GM12878 (cell line): ENCODE measurements at places on chromosomes 3 and 15. TPM values are rescaled to one million over a fixed set of nuclear protein-coding genes. Genes with fewer than 3 reads are reported as not detected.

GRCh38 chr3:134579141-134579665 lies 71.6 kb downstream of the KY start:
- no peak for DNase-seq

GRCh38 chr3:136904746-136905145 lies 42.7 kb downstream of the NCK1 start:
- DNase-seq, result no peak

DNA sequence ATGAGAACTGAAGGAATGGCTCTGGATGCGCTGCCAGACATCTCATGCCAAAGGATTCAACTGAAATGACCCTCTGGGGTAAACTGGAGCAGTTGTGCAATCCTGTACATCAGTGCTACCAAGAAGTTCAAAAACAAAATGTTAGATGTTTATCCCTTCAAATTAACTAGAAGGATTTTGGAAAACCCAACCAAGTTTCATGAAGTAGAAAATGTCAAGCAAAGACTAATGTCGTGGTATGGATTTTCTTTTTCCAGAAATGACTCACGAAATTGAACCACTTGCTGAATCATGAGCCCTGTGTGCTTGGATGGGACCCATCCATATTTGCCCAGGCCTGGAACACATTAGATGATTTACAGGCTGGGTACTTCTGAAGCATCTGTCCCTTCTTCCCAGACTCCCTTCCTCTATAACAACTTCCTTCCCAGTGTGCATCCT lies 101.6 kb downstream of the LRTM1 start:
- DNase-seq, result no peak

- no peak for DNase-seq
Observed at GRCh38 chr3:76646921-76647562, 392.9 kb upstream of the ROBO2 start.

The CD200R1 gene
- 0.47 and 0.59 TPM in 2 replicates for polyA plus RNA-seq

GRCh38 chr3:190356246-190356645 lies 31.7 kb upstream of the CLDN16 start:
- DNase-seq, result no peak

The RRP9 gene
- 85.6 and 91.5 TPM in 2 replicates for polyA plus RNA-seq

- DNase-seq, result no peak
Observed at GRCh38 chr3:111989061-111989678, 9.6 kb upstream of the TAGLN3 start.

DNA sequence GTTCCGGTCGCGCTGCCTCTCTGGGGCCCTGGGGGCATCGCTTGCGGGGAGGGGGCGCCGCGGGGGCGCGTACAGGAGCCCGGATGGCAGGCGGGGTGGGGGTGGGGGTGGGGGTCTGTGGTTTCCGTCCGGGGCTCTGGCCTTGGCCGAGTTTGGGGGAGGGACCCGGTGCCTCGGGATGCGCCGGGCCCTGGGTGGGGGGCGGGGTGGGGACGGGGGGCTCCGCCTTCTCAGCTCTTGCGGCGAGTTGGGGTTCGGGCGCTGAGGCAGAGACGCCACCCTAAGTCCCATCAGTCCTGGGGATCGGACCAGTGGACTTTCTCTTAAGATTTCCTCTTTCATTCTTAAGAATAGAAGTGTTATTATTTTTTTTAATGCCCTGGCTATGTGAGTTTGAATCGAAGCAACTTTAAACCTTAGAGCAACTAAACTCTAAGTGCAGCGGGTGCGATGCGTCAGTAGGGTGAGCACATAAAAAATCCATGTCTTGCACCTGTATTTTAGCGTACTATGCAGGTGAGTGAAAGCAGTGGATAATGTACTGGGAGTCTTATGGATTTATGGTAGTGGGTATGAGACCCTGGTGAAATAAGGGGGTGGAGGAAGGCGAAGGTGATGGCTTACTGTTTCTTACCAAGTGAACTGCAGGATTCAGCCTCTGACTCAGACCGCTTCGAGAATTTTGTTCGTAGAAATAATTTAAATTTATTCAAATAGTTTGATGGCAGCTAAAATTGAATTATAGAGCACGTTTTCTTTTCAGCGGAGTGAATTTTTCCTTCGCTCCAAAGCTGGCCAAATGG lies 762 bp downstream of the CTNNB1 start:
- DNase-seq, result no peak

GRCh38 chr3:188365988-188366698 lies 212.2 kb downstream of the LPP start:
- no peak for DNase-seq

GRCh38 chr3:148372206-148372875 lies 325.4 kb upstream of the AGTR1 start:
- DNase-seq, result no peak

The RBMS3 gene
- 1.3 and 2.1 TPM in 2 replicates for polyA plus RNA-seq

The LIPC gene
- 0.23 TPM in 1 of 2 replicates, not detected in the other for polyA plus RNA-seq

GRCh38 chr15:42691308-42691707 lies 45.6 kb downstream of the CDAN1 start:
- no peak for DNase-seq

- DNase-seq, result no peak
Observed at GRCh38 chr15:95202569-95203349, 971.4 kb downstream of the MCTP2 start.

DNA sequence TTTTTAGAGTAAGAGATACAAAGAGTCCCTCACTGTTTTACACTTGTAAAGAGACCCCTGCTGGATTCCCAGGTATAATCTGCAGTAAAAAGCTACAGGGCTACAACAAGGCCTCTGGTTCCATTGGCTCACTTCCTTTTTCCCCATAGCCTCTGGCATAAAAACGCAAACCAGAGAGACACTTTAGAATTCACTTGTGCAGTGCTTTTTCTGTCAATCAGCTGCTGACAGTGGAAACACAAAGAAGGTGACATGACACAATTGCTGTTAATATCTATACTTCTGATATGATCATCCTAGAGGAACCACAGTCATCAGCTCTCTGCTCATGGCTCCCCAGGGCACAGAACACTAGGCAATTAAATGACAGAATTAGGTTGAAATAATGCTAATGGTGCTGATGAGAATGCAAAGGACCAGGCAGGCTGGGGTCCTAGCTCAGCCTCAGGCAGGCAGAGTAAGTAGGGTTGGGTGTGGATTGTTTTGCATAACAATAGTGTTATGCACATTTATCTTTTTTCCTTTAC lies 667.9 kb upstream of the CFAP20DC start:
- no peak for DNase-seq

The NEK4 gene
- 13.1 and 15.1 TPM in 2 replicates for polyA plus RNA-seq

DNA sequence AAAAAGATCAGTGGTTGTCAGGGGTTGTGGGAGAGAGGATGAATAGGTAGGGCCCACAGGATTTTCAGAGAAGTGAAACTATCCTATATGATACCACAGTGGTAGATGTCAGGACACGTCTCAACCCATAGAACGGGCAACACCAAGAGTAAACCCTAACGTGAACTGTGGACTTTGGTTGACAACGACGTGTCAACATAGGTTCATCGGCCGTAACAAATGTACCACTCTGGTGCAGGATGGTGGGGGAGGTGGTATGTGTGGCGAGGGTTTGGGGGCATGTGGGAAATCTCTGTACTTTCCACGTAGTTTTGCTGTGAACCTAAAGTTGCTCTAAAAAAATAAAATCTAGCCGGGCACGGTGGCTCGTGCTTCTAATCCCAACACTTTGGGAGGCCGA lies 13.0 kb upstream of the PIGZ start:
- DNase-seq, result no peak

GRCh38 chr3:114528517-114528916 lies 234.7 kb downstream of the TIGIT start:
- DNase-seq, result no peak

DNA sequence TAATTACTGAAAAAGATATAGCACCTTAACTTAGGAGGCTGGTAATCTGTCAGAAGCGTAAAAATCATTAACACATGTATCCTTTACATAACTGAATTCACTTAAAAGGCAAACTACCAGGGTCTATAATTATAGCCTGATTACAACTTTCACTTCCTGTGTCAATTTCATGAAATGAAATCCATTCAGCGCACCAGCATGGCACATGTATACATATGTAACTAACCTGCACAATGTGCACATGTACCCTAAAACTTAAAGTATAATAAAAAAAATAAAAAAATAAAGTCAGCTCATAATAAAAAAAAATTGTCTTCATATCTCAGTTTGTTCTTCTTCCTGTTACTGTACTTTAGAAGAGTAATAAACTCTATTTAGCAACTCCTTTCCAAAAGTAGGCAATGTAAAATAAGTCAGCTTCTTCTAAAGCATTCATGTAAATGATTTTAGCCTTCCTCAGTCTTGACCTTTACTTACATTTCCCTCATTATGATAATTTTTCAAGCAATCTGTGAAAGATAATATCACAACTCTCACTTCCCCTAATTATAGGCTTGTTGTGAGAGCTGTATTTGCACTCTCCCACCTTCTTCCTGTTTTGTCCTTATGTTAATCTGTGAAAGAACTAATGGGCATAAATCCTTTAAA lies 50.1 kb downstream of the KBTBD8 start:
- DNase-seq, result peak; percentile 47

The LYZL4 gene
- not detected in 2 replicates for polyA plus RNA-seq

The GASK1A gene
- polyA plus RNA-seq, result not detected in 2 replicates

DNA sequence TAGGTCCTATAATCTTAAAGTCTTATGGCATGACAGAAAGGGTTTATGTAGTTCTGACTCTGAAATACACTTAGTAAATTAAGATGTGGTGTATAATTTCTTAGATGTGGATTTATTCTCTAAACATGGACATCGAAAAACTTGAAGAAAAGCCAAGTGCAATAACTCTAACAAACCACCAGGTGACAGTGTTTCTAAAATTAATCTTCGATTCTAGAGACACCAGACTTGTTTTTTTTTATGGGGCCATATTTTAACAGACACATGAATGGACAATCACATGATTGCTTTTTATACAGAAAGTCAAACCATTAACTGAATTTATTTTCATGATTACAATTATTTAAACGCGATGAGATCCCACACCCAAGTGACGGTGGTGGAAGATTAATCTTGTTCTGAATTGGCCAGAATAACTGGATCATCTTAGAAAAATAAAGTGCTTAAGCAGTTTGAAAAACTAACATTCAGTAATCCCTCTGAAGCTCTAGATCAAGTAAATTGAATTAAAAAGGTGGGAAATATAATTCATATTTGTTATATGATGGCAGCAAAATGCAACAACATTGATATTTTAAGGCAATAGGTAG lies 305.1 kb downstream of the LSAMP start:
- no peak for DNase-seq

DNA sequence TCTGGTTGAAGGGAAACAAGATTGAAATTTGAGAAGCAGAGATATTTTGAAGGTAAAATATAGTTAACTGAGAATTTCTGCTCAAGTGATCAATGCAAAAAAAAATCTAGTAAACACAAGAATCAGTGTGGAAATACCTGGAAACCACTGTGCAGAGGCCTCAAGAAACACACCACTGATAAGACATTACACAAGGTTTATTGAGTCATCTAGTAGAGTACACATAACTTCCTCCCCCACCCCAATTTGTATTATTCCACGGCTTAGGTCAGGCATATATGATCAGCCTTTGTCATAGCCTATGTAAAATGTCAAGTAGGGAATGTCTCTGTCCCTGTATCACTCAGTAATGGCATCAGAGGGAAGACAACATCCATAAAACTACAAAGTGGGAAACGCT lies 447.8 kb upstream of the BCHE start:
- DNase-seq, result no peak

DNA sequence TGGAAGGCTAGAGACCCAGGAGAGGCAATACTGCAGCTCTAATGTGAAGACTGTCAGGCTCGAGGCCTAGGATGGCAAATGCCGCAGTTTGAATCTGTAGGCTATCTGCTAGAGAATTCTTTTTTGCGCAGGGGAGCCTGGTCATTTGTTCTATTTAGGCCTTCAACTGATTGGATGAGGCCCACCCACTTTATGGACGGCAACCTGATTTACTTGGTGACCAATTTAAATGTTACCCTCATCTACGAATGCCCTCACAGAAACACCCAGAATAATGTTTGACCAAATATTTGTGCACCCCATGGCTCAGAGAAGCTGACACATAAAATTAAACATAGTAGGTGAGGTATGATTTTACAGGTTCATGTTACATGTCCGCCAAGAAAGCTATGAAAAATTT lies 300.7 kb upstream of the GRM7 start:
- no peak for DNase-seq

The SEMA5B gene
- polyA plus RNA-seq, result not detected in 2 replicates

The RHCG gene
- not detected in 2 replicates for polyA plus RNA-seq

DNA sequence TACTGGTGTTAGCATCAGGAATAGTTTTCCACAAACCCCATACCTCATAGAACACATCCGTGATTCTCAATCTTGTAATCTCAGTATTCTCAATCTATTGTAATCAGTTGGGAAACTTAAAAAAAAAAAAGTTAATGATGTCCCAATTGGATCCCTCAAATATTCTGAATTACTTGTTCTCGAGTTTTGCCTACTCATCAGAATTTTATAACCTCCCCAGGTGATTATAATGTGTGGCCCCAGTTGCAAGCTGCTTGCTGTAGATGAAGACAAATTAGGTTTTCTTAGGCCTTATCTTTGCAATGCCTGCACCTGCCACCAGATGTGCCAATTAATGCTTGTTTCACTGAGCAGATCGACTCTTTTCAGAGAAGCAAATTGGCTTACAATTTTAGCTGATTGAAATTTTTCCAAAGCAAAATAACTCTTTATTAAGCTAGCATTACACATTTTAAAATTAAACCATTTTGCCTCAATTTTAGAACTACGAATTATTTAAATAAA lies 19.0 kb upstream of the DIPK2A start:
- no peak for DNase-seq

The WDR72 gene
- not detected in 2 replicates for polyA plus RNA-seq

DNA sequence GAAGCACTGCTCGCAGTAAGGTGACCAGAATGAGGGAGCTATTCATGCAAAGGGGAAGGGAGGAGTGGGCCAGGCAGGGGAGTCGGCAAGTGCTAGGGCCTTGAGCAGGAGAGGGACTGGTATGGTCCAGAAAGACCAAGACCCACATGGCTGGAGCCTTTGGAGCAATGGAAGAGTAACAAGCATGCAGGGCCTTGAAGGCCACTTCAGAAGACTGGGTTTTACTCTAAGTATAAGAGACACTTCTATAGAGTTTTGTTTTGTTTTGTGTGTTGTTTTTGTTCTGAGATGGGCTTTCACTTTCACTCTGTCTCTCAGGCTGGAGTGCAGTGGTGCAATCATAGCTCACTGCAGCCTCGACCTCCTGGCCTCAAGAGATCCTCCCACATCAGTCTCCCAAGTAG lies 42.0 kb downstream of the BFSP2 start:
- DNase-seq, result no peak

The STXBP5L gene
- 0.03 and 0.08 TPM in 2 replicates for polyA plus RNA-seq

The SMCO1 gene
- polyA plus RNA-seq, result not detected in 2 replicates

The SHC4 gene
- 0.06 and 0.13 TPM in 2 replicates for polyA plus RNA-seq
